CD4-positive, alpha-beta T cell treated with Interleukin-10 for 1 hour (primary cell): ENCODE measurements at places on chromosomes 5 and 9.

DNA sequence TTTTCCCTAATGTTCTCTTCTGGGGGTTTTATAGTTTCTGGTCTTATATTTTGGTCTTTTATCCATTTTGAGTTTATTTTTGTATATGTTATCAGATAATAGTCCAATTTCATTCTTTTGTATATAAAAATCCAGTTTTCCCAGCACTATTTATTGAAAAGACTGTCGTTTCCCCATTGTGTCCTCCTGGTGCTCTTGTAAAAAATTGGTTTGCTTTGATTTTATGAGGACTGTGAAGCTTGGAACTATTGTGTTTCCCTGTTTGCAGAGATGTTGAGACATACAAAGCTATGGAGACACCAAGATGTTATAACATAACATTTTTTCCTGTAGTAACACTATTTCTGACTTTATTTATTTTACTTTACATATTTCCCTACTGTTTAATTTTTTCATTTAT lies 163.3 kb upstream of the TUT7 start:
- DNase-seq = no peak

GRCh38 chr5:75964008-75964407 lies 119.2 kb upstream of the SV2C start:
- DNase-seq = no peak

- DNase-seq = no peak
Observed at GRCh38 chr5:171695804-171696203, 89.8 kb upstream of the SMIM23 start.

DNA sequence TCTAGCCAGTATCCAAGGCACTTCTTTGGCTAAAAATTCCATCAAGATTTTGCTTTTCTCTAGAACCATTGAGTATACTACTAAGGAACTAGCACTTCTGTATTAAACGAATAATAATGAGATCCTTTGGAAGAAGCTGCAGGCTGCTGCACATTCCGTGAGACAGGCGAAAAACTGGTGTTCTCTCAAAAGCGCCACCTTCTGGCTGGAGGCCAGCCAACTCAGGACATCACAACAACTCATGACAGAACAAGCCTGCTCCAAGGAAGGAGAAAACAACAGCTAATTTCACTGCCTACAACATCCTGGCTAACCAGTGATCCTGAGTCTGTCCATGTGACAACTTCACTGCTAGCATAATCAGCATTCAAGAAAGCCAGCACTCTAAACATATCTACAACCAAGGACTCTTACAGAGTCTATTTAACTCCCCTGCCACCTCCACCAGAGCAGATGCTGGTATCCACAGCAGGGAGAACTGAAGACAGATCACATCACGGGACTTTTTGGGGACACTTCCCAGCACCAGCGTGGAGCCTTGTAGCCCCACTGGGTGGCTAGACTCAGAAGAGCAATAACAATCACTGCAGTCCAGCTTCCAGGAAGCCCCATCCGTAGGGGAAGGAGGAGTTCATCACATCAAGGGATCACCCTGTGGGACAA lies 150.5 kb downstream of the YTHDC2 start:
- DNase-seq = peak; percentile 21

GRCh38 chr5:34959323-34959722 lies 30.0 kb downstream of the DNAJC21 start:
- DNase-seq = no peak

GRCh38 chr9:91082731-91083130 lies 279.0 kb downstream of the AUH start:
- no peak for DNase-seq

DNA sequence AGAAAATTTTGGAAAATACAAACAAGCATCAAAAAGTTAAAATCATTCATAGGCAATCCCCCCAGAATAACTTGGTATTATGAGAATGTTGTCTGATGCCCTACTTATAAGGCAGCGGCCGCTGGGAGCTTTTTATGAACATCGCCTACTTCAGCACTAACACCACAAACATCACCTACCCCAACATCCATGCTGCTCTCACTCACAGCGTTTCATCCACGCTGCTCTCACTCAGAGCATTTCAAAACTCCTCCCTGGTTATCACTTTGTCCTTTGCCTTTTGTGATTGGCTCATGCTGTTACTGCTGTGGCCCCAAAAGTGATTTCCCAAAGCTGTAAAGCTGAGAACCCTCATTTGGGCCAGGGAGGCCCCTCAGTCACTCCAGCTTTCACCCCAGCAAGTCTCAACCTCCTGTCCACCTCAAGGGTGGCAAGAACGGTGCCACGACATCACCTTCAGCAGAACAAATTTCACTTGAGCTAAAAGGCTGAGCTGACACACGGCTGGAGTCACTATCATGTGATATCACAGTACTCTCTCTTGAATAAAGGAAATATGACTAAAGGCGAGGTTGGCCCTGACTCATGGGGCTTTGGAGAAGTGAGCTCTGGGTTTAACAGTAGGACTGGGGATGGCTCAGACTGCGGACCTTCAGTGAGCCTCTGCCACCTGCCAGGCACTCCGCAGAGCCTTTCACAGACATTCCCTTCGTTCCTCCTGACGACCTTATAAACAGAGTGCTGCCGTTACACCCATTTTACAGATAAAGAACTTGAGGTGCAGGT lies 25.2 kb downstream of the SHC3 start:
- no peak for DNase-seq

- DNase-seq = no peak
Observed at GRCh38 chr5:9212605-9213004, 333.3 kb downstream of the SEMA5A start.

DNA sequence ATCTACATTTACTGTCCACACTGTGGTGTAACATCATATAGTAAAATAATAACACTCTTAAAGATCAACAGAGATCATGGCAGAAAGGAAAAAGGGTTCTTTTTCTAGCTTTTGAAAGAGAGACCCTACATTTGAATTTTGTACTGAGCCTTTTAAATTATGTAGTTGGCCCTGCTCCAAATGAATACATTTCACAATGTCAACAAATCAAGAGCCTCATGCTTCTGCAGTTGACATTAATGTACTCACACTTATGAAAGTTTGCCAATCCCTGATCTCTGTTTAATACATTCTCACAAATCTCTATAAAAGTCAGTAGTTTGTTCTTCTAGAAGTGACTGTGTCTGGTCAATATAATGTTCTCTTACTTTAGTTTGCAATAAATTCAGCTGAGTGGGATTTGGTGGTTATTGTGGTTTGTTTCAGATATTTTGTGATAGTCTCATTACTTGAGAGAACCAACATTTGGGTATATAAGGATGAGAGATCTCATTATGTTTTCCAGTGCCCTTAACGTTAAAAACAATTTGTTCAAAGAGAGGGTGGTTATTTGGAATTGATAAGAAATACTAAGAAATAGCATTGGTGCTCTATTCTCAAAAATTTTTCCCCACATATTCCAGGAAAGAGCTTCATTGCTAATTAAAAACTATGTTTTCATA lies 277.8 kb upstream of the FTMT start:
- no peak for DNase-seq

DNA sequence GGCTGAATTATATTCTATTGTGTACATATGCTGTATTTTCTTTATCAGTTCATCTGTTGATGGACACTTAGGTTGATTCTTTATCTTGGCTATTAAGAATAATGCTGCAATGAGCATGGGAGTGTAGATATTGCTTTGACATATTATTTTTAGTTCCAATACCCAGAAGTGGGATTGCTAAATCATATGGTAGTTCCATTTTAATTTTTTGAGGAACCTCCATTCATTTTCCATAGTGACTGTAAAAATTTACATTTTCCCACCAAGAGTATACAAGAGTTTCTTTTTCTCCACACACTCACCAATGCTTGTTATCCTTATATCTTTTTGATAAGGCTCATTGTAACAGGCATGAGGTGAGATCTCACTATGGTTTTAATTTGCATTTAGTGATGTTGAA lies 19.4 kb downstream of the JAK2 start:
- no peak for DNase-seq

DNA sequence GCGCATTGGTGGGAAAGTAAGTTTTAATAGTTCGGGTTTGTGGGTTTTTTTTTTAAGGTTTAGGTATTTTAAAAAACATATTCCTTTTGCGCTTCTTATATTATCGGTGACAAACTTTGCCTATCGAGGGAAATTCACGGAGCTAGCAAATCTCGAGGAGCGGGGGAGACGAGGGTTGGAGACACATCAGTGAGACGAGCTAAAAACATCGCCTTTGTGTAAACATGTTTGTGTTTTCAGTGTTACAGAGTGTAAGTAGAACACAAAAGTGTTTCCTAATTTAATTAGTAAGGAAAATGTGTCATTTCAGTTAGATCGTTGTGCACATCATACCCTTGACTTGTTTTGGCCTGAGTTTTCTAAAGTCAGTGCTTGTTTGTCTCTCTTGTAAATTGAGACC lies 945 bp downstream of the BTF3 start:
- DNase-seq = no peak

DNA sequence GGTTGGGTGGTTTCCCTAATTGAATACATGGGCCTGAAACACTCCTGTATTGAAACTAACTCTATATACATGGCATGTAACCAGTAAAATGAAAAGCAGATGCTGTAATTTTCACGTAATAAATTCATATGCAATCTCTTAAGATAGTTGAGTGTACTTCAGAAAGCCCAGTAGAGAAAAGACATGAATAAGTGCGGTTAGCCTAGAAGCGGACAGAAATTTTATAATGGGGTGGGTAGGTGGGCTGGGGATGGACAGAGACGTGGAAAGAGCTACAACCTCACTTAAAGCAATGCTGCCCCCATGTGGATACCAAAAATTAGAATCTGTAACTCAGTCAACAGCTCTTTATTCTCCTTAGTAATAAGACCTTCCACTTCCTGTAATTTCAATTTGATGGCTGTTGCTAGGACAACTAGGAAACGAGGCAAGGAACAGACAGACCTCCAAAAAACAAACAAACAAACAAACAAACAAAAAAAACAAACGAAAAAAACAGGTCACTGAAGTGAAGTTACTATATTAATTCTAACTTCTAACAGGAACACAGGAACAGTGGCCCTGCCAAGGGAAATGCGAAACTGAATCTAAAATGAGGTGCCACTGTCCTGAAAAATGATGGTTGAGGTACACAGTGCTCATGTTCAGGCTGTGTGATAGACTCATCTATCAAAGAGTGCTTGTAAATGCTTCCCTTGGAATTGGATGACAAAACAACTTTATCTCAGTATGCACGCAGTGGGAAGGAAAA lies 103.4 kb upstream of the GNA14 start:
- DNase-seq = peak; percentile 34

DNA sequence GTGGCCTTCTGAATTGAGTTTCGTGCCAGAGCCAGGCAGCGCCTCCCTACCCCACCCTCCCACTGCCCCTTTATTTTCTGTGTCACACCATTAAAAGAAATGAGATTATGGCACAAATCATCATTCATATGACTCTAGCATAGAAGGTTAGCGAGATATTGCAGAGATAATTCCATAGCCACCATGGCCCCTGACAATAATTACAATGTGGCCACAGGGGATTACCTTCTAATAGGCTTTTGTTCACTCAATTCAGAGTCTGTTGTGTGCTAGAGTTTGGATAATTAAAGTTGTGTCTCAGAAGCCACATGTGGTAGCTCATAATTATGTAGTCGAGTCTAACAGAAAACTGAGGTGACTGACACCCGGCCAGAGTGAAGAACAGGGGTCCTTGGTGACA lies 428.1 kb downstream of the ARHGEF28 start:
- DNase-seq = no peak

- DNase-seq = no peak
Observed at GRCh38 chr9:83971485-83971884, 8.5 kb downstream of the HNRNPK start.

DNA sequence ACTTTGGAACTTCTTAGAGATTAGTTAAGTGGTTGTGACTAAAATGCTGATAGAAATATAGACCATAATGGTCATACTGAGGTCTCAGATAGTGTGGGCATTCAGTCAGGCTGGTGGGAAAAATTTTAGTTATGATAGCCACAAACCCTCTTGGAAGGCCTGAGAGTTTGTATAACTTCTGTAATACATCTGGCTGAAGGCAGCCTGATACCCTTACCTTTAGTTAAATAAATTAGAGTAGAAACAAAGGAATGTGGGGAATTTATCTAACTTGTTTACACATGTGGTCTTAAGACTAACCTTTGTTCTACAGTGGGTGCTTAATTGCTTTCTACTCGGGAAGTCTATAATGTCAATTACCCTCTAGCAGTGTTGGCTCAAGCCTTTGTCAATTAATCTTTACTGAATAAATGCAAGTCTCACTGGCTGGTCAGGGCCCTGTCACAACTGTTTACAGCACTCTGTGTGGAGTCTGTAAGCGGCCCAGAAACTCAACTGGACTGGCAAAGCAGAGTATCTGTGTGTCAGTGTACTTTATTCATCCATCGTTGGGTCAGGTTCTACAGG lies 184.0 kb downstream of the FBXO4 start:
- DNase-seq = no peak

DNA sequence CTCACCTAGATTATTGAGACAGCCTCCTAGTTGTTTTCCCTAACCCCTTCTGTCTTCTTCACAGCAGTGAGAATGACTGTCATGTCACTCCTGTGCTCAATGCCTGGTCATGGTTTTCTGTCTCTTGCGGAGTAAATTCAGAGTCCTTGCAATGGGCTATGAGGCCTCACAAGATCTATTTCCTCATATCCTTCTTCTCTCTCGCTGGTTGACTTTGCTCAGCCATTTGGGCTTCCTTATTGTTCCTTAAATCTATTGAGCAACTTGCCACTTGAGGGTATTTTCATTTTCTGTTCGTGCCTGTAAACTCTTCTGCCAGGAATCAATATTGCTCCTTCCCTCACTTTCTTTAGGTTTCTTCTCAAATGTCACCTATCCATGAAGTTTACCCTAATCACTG lies 9.0 kb downstream of the PPP3R2 start:
- no peak for DNase-seq

DNA sequence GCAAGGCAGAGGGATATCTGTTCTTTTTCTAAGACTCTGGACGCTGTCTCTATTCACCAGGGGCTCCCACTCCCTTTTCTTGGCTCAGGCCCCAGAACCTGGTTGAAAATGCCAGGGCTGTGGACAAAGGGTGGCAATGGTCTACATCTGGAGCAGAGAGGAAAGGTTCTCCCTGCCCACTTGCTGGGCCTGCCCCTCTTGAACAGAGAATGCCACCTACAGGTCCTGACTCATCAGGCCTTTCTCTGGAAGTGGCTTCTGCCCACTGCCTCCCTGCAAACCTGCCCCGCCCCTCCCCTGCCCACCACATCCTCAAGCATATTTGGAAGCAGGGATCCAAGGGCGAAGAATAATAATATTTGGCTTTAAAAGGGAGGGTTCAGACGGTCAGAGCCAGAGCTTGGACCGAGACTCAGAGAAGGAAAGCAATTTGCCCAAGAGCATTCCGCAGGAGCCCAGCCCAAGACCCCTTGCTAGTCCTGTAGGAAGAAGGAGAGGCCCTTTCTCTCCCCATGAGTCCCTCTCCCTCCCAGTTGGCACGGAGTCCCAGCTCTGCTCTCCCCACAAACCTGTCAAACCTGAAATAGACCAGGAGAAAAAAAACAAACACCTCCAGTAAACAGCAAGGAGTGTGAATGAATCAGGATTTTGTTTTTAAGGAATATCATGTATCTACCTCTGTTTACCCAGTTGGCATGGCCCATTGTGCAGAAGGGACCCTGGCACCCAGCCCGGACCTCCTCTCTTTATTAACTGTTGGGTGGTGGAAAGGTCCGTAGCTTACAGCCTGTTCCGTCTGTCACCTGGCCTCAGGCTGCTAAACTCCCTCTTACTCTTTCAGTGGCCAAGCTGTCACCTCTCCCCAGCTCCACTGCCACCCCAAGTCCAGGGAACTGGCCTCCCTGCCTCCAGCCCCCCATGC lies 37.7 kb upstream of the STXBP1 start:
- DNase-seq = no peak

- DNase-seq = no peak
Observed at GRCh38 chr9:122201641-122202040, 27.1 kb downstream of the LHX6 start.
